ENCODE measurements at places on chromosomes 3 and 15. TPM values are rescaled to one million over a fixed set of nuclear protein-coding genes. Genes with fewer than 3 reads are reported as not detected.

Gene GOLGA6L22
- not detected for total RNA-seq

Gene ITIH3
- 0.78 TPM for total RNA-seq

Gene CIB2
- total RNA-seq, result 7.6 TPM

- H3K4me1 ChIP-seq, result peaks cover 2% of the 10 kb centered on the region
- no peak overlapping the region for H3K4me3 ChIP-seq
- H3K27ac ChIP-seq, result no peak overlapping the region
- H3K36me3 ChIP-seq, result no peaks in the 10 kb centered on the region
- no peak for DNase-seq
These were observed 32.5 kb downstream of the RBPMS2 start for GRCh38 chr15:64742921-64743320.

Gene TRPM1
- not detected for total RNA-seq

DNA sequence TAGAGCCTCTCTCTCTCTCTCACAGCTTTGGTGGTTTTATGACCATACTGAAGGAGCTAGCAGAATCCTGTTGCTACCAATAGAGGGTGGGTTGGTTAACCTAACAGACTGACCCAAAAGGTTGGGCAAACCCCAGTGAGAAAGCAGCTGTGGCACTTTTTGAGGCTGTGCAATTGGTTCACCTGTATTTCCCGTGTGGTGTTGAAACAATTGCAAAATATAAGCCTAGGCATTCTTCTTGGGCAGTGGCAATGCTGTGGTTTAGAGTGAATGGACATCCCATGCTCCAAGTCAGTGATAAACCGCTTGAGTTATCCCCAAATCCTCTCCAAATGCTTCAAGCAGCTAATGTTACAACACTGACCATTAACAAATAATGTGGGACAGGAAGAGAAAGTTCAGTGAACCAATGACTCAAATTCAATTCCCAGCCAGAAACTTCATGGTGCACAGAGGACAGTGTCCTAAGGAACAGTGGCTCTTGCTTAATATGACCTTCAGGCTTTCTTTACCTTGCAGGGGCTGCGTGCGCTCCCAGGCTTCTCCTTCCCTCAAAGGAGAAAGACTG, 261.9 kb upstream of the ICE2 start:
- H3K27me3 ChIP-seq, result no peaks in the 10 kb centered on the region
- no peak for DNase-seq
- H3K4me1 ChIP-seq, result peaks cover 20% of the 10 kb centered on the region
- no peak overlapping the region for H3K4me3 ChIP-seq
- H3K27ac ChIP-seq, result no peak overlapping the region

DNA sequence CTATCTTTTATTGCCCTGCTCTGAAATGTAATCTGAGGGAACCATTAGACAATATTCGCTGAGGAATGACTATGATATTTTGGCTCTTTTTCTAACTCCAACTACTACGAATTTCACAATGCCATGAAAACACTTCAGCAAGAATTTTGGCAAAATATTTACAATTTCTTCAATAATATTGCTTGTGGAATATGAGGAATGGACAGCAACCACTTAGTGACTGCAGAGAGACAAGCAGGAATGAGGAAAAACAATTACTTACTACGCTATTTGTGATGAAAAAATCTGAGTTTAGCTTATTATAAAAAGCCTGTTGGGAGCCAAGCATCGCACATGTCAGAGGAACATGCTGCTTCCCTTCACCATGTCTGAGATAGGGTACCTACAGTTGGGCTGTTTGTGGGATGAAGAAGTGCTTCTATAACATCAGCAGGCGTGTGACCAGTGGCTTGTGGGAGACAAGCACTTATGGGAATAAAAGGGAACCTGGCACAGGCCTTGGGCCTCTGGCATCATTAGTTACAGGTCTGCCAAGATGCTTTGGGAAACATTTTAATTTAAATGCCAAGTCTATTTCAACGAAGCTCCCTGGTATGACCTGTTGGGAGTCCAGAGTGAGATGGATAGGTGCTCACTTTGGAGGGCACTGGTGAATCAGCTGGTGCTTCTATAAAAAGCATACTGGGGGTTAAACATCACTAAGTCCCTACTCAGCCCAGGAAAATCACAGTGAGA, 2.7 kb upstream of the PLCL2 start:
- no peaks in the 10 kb centered on the region for H3K36me3 ChIP-seq
- H3K4me1 ChIP-seq, result peaks cover 29% of the 10 kb centered on the region
- peak overlapping the region; percentile 48 for H3K27ac ChIP-seq
- H3K27me3 ChIP-seq, result peaks cover 18% of the 10 kb centered on the region
- no peak overlapping the region for H3K4me3 ChIP-seq
- DNase-seq, result no peak

DNA sequence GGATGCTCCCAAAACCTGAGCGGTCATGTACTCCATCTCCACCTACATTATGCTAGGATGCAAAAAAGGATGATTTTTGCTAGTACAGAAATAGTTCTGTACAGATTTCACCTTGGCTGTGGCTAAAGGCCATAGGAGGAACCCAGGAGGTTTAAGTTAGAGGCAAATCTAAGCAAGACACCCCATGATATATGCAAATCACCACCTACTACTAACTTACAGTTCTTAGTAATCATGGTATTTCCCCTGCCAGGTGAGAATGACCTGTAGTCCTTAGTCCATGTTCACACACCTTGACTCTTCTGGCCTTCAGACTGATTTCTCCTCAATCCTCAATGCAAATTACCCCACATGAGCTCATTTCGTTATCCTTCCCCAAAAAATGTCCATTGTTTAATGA, 154.2 kb downstream of the IMPG2 start:
- H3K27ac ChIP-seq, result no peak overlapping the region
- no peaks in the 10 kb centered on the region for H3K4me1 ChIP-seq
- DNase-seq, result no peak
- H3K27me3 ChIP-seq, result no peaks in the 10 kb centered on the region

- H3K4me1 ChIP-seq, result no peaks in the 10 kb centered on the region
- no peak overlapping the region for H3K4me3 ChIP-seq
- no peaks in the 10 kb centered on the region for H3K27me3 ChIP-seq
These were observed 51.6 kb upstream of the MRPS22 start for GRCh38 chr3:139292192-139292591.

GRCh38 chr15:52338058-52338457, 42.5 kb upstream of the MYO5C start:
- H3K36me3 ChIP-seq, result peaks cover 19% of the 10 kb centered on the region
- H3K4me1 ChIP-seq, result peaks cover 26% of the 10 kb centered on the region
- H3K4me3 ChIP-seq, result no peak overlapping the region
- no peaks in the 10 kb centered on the region for H3K27me3 ChIP-seq
- DNase-seq, result no peak

Gene PCNP
- 144 TPM for total RNA-seq

GRCh38 chr3:13556917-13557316, 8.0 kb downstream of the FBLN2 start:
- H3K36me3 ChIP-seq, result no peaks in the 10 kb centered on the region
- peaks cover 65% of the 10 kb centered on the region for H3K4me1 ChIP-seq
- H3K4me3 ChIP-seq, result no peak overlapping the region
- no peaks in the 10 kb centered on the region for H3K27me3 ChIP-seq
- peak overlapping the region; percentile 67 for H3K27ac ChIP-seq
- DNase-seq, result no peak

Gene CKMT1B
- total RNA-seq, result not detected

GRCh38 chr3:37202035-37202434, 27.7 kb upstream of the LRRFIP2 start:
- no peak overlapping the region for H3K4me3 ChIP-seq
- peaks cover 18% of the 10 kb centered on the region for H3K4me1 ChIP-seq
- H3K27ac ChIP-seq, result no peak overlapping the region

Gene PRKCD
- 14.9 TPM for total RNA-seq
